ENCODE measurements at places on chromosomes 2 and 18.

DNA sequence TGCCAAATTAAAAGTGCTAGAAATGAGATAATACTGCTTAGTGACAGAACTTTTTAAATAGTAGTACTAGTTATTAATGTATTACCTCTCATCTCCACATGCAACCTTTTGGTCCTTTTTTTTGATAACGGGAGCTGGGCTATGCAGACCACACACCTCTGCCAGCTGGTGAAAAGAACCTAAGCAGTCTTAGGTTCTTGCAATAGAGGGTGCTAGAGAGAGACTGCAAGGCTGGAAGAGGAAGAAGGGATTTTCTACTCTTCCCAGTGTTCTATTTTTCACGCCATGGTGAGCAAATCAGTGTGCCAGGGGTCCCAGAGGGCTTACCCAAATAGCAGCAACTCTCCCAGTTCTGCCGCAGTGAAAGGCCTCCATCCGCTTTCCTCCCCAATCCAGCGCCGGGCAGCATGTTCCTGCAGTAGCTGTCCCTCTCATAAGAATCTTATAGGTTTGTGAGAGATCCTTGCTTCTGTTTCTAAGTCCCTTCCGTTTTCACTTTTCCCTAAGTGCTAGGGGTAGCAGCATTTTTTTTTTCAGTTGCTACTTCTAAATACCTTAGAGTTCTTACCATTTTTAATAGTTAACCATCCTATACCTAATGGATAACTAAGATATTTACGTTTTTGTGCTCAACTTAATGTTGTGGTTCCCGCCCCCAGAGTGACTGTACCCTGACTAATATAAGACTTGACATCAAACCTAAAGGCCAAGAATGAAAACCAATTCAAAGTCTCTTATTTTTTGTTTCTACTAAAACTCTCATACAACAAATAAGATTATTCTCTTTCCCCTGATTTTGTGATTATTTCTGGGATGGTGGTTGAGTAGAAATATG, 69.4 kb upstream of the UBE2E3 start:
- DNase-seq, result no peak

- no peak for DNase-seq
Measured at GRCh38 chr2:232420463-232421188, 14.0 kb downstream of the ALPG start.

GRCh38 chr18:79720359-79720733, 40.7 kb downstream of the CTDP1 start:
- no peak for DNase-seq

GRCh38 chr2:50443868-50444630, 587.9 kb downstream of the NRXN1 start:
- no peak for DNase-seq

GRCh38 chr2:217244815-217245214, 385.0 kb upstream of the TNP1 start:
- DNase-seq, result no peak
